Small intestine (tissue), 16 donors: ENCODE measurements at places on chromosomes 7 and 10. TPM values are rescaled to one million over a fixed set of nuclear protein-coding genes. Genes with fewer than 3 reads are reported as not detected.

DNA sequence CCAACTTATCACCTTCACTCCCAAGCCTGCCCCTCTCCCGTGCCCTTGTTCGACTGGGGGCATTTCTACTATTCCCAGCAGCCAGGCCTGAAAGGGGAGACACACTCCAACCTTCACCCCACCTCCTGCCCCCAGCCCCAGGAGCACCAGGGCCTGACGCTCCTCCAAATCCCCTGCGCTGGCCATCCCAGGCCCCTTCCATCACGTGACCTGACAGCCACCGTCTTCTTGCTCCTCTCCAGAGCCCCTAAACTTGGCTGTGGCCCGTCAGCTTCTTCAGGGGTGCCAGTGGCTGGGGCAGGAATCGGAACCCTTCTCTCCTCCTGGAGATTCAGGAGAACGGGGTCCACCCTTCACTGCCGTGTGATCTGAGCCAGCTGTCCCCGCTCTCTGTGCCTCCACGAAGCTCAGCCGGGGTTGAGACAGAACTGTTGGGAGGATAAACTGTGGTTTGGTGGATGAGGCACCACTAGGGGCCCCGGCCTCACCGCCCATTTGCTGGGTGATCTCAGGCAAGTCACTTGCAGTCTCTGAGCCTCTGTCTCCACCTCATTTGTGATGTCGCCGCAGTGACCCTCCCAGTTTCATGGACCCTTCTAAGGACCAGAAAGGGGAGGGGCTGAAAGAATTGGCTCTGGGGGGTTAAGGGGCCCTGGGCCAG, 91.0 kb downstream of the MYL10 start:
- no peak for DNase-seq

DNA sequence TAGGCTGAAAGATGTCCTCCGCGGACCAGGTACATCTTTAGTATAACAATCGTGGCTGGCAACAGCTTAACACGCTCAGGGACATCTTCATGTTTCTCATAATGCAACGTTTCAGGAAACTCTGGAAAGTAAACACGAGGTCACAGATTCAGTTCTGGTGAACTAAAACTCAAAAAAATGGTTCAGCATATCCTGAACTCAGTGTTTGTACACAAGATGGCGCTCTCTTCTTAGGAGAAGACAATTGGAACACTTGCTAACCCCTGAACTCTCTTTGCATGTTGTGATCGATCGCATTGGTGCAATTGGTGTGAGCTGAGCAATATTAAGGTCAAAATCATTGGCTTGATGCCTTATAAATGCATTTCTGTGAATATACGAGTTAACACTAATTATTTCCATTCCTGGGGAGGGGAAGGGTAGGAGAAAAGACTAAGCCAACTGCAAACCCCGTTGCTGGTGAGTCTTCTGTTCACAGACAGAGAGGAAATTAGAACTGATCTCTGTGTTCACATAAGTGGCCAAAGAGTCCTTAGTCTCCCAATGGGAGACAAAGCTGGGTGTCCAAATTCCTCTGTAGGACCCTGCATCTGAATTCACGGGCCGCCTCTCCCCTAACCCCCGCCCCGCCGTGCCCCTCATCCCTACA, 52.6 kb upstream of the FAM180A start:
- DNase-seq, result peak; percentile 67

- DNase-seq, result peak; percentile 69
Measured at GRCh38 chr7:47763063-47763974, 181.4 kb upstream of the TNS3 start.

DNA sequence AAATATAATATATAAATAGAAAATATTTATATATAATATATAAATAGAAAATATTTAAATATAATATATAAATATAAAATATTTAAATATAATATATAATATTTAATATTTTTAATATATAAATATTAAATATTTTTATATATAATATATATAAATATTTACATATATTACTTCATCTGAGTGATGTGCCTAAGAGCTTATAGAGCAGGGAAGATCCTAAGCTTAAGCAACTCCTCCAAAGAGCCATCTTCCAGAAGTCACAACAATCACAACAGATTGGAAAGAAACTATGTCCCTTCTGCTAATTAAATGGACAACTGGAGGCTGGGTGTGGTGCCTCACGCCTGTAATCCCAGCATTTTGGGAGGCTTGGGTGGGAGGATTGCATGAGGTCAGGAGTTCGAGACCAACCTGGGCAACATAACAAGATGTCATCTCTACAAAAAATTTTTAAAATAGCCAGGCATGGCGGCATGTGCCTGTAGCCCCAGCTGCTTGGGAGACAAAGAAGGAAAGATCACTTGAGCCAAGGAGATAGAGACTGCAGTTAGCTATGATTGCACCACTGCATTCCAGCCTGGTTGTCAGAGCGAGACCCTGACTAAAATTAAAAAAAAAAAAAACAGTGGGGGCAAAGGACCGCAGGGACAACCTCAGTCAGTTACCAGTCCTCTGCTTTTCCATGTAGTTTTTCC, 198.7 kb downstream of the SKIDA1 start:
- no peak for DNase-seq

DNA sequence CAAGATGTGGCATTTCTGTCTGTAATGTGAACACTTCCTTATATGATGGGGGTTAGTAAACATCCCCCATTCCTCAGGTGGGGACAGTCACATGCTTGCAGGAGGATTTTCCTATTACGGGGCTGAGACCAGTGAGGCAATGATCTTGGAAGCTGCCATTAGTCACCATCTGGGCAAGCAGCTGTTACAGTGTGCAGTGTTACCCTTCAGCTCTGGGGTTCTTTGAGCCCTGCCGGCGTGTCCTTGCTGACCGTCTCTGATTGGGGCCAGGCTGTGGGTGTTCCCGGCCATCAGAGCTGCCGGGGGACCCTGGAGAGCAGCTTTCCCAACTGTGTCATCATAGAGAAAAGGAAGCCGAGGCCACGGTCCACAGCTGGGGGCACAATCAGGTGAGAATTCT, 126.8 kb upstream of the FAM20C start:
- no peak for DNase-seq

GRCh38 chr7:150957133-150958020, 20.7 kb downstream of the KCNH2 start:
- no peak for DNase-seq

DNA sequence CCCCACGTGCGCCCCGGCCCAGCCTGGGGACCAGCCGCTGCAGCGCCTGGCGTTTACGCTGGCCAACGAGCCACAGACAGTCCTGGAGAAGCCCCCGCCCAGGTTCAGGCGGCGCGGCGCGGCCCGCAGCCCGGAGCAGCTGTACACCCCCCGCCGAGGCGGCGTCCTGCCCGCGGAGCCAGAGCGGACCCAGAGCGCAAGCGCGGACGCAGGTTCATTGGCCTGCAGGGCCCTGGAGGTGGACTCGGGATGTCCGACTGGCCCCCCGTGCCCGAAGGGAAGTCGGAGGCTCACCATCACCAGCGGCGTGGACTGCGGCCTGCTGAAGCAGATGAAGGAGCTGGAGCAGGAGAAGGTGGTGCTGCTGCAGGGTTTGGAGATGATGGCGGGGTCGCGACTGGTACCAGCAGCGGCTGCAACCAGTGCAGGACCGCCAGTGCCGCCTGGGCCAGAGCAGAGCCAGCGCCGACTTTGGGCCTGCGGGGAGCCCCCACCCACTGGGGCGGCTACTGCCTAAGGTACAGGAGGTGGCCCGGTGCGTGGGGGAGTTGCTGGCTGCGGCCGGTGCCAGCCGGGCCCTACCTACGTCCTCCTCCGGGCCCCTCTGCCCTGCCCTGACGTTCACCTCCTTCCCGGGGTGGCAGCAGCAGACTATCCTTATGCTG, 72.0 kb upstream of the KCTD7 start:
- DNase-seq, result no peak

DNA sequence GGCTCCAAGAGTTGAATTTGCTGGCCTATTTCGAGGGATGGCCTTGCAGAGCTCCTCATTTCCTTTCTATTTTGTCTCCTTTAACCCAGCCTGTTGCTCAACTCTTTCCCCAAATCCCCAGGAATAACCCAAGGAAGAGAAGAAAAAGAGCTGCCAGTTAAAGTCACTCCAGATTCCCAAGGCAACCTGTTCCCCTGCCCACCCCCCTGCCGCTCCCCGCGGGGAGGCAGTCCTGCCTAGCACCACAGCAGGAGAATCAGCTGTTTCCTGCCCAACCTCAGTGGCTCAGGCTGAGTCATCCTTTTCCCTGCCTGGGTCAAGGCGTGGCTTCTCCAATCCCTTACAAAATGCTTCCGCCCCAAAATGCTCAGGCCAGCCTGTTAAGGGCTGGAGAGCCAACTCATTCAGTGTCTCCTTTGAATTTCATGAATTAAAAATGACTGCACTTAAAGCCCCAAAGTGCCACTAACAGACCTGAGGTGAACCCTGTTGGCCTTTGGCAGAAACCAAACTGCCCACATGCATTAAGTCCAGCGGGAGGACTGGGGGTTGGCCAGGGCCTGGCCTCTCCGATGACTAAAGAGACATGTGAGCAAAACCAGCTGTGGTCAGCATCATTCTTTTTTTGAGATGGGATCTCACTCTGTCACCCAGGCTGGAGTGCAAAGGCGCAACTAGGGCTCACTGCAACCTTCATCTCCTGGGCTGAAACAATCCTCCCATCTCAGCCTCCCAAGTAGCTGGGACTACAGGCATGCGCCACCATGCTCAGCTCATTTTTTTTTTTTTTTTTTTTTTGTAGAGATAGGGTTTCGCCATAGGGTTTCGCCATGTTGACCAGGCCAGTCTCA, 83.2 kb upstream of the KIF5B start:
- peak; percentile 59 for DNase-seq

- DNase-seq, result no peak
Measured at GRCh38 chr7:101363196-101363733, 590 bp downstream of the COL26A1 start.

- DNase-seq, result no peak
Measured at GRCh38 chr7:117090791-117091190, 137.5 kb downstream of the ST7 start.

- no peak for DNase-seq
Measured at GRCh38 chr7:96658022-96658412, 51.6 kb downstream of the SEM1 start.

The CCDC7 gene
- 2.0 TPM for polyA plus RNA-seq

The MSMB gene
- polyA plus RNA-seq, result not detected

The CNPY1 gene
- not detected for polyA plus RNA-seq

The CYP26C1 gene
- polyA plus RNA-seq, result not detected

The SPAM1 gene
- polyA plus RNA-seq, result not detected

The CAMK2B gene
- 1.8 TPM for polyA plus RNA-seq

The SLC26A4 gene
- polyA plus RNA-seq, result 0.30 TPM

The EXOC6 gene
- 8.4 TPM for polyA plus RNA-seq

The MINDY4 gene
- 6.5 TPM for polyA plus RNA-seq
